ENCODE measurements at places on chromosomes 4 and X.

DNA sequence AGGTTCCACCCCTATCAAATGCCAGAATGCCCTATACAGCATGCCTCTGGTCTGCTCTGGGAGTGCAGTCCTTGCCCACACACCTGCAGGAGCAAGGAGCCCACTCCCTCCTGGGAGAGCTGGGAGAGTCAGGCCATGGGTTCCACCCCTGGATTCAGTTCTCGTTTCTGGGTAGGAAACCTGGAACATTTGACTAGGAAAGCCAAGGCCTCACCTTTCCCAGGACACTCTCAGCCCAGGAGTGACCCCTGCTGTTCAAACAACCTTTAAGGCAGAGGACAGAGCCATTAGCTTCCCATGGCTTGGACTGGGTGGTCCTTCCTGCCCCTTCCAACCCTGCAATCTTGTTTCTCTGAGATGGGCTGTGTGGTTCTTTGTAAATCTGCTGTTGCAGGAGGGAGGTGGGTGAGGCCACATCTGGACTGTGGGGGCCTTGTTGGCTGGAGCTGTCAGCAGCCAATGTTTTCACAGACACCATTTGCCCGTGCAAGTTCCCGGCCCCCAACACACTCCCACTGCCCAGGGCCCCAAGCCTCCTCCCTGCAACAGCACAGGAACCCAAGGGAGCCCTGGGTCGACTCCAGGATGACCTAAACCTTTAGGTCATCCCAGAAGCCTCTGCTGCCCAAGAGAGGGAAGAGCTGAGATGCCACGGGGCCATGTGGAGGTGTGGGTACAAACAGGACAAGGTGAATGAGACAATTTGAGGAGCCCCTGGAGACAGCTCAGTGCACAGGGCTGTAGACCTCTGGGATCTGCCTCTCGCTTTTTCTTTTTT is 104.4 kb downstream of the PJA1 start:
- DNase-seq = no peak

GRCh38 chrX:16240231-16240905 is 73.1 kb downstream of the MAGEB17 start:
- DNase-seq = no peak

- DNase-seq = no peak
Observed at GRCh38 chr4:25753239-25753638, 97.6 kb downstream of the SLC34A2 start.

DNA sequence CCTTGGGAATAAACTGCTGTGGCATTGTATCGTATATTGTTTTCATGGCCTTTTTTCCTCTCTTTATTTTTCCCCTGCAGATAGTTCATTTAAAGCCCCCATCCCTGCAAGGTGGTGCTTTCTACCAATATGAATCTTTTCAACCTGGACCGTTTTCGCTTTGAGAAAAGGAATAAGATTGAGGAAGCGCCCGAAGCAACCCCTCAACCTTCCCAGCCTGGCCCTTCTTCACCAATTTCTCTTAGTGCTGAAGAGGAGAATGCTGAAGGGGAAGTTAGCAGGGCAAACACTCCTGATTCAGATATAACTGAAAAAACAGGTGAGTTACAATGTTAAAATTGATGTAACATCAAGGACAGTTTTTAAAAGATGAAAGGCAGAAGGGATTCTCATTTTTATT is 601 bp downstream of the SMARCAD1 start:
- DNase-seq = no peak

GRCh38 chr4:163988865-163989264 is 494.4 kb downstream of the TMA16 start:
- DNase-seq = no peak

- DNase-seq = no peak
Observed at GRCh38 chrX:56268888-56269287, 36.7 kb downstream of the KLF8 start.

- DNase-seq = no peak
Observed at GRCh38 chr4:15158406-15159091, 156.3 kb downstream of the CPEB2 start.

DNA sequence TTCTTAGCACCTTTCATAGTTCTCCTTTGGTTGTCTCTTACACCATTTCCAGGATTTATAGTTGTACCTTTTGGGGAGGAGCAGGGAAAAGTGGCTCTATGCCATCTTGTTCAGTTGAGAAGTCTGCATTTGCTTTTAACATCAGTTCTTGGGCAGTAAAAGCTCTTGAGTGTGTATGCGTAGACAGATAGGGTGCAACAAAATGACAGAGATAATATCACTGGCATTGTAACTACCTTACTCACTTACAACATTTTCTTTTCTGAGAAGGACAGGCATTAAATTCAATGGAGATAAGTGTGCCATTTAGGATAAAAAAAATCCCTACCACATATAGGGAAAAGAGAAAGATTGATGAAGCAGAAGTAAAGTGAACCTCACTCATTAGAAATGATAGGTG is 38.9 kb downstream of the ADGRG4 start:
- DNase-seq = no peak

- DNase-seq = no peak
Observed at GRCh38 chrX:106959901-106960300, 39.7 kb downstream of the CLDN2 start.

- DNase-seq = no peak
Observed at GRCh38 chr4:95050980-95051701, 293.4 kb downstream of the BMPR1B start.

- no peak for DNase-seq
Observed at GRCh38 chr4:80254114-80254513, 12.3 kb upstream of the FGF5 start.

DNA sequence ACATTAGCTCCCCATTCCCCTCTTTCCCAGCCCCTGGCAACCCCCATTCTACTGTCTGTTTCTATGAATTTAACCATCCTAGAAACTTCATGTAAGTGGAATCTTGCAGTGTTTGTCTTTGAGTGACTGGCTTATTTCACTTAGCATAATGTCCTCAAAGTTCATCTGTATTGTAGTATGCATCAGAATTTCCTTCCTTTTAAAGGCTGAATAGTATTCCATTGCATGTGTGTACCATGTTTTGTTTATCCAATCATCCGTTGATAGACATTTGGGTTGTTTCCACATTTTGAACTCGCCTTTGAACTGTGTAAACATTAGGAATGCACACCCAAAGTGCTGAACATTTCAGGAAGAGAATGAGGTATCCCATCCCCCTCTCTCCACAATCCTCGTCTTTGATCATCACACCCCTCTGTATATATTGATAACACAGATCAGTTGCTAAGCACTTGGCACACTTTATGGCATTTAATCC is 56.4 kb upstream of the PLAC1 start:
- no peak for DNase-seq

DNA sequence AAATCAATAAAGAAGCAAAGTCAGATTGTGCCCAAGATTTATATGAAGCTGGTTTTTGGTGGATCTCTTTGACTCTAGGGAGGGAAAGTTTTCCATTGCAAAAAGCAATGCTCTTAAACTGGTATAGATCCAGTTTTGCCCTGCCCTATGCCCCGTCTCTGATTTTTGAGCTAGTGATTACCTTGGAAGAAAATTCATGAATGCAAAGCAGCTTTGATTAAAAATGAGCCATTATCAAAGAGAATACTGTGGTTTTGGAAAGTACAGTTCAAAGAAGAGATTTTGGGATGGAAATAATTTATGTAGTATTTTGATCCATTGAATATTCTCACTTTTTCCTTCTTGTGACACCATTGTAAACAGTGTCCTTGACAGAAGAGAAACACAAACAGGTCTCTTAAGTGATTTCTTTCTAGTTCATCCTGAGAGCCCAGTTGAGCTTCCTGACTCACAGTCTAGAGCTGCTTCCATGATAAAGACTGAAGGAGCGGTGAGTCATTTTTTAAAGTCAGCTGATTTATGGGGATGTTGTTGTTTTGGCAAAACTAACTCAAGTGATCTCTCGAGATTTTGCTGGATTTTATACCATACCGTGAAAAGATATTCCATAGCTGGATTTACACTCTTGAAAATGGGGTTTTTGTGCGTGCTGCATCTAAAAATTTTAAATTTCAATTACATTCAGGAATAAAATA is 76.7 kb downstream of the AFF1 start:
- no peak for DNase-seq

DNA sequence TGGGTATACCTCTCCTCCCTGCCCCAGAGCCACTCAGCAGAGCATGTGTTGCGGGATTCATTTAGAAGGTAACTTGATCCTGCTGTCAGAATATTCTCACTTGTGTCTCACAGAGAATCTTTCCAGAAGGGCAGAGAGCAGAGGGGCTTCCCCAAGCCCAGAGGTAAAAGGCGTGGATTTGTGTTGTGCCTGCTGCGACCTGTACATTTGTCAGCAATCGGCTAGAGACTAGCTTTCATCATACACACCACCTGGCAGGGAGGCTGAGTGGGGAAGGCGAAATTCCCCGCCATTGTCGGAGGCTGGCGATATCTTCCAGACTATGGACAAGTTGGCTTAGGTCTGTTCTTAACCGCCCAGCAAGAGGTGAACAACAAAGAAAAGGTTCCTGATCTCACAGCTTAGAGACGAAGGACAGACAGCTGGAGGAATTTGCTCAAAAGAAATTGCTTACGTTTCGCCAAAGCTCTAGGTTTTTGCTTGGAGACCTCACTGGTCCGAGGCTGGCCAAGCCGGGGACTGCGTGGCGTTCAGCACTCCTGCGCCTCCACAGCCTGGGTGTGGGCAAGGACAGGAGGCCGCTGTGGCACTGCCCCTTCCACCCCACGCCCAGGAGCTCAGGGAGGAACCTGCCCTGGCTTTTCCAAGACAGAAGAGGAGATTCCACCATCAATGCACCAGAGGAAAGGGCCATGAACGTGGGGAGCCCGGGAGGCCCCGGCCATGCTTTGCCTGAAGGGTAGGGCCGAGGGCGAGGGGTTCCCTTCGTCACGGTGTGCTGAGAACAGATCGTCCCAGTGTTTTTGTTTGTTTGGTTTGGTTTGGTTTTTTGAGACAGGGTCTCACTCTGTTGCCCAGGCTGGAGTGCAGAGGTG is 69.4 kb downstream of the DCTD start:
- DNase-seq = no peak

- DNase-seq = no peak
Observed at GRCh38 chrX:108127152-108127551, 35.6 kb downstream of the ATG4A start.

DNA sequence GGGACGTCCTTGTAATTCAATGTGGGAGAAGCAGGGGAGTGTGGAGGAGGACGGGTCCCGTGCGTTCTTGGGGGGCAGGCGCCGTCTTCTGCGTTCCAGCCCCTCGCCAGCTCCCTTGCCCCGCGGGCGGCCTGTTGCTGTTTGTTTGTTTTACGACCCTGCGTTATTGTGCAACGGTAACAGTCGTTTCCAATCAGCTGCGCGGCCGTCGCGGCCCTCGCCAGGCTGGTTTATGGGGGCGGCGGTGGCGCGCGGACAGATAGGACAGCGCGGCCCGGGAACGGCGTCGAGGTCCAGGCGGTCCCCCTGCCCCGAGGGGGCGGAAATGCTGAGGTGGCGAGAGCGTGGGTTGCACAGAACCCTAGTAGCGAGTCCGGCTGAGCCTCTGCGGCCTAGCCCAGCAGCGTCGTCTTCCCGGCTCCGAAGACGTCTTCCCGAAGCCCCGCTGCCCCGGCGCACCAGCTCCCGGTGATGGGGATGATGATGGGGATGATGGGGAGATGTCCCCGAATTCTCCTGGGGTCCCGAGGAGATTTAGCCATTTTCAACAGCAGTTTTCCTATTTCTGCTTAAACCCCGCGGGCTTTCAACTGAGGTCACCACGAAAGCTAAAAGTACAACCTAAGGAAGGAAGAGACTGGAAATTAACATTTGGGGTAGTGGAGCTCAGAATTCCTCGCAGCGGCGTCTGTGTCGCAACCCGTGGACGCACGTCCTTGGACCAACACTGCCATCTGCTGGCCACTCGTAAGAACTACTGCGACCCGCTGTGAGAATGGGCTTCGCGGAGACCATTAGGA is 4.8 kb downstream of the PDGFRA start:
- peak; percentile 79 for DNase-seq

- DNase-seq = no peak
Observed at GRCh38 chr4:94332983-94333590, 9.5 kb downstream of the HPGDS start.

GRCh38 chrX:73765776-73766430 is 202.9 kb downstream of the CHIC1 start:
- DNase-seq = no peak

GRCh38 chr4:25174674-25175073 is 14.4 kb upstream of the SEPSECS start:
- DNase-seq = no peak

- no peak for DNase-seq
Observed at GRCh38 chr4:10743357-10743756, 58.8 kb upstream of the CLNK start.

DNA sequence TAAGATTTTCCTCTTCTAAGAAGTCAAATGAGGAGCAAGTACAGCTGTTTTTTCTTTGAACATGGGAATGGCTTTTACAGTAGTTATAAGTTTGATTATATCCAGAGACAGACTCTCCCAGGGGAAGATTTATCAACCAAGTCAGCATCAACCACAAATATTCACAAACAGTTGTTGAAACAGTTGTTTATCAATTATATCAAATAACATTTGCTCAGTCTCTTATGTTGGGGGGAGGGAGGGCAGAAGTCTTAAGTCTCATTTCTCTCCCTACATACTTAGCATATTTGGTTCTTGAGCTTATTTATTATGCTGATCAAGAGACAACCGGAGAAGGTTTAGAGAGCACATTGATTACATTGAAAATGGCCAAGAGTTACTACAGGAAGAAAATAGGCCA is 110.1 kb downstream of the FBXO8 start:
- no peak for DNase-seq

GRCh38 chr4:139857021-139857420 is 191.4 kb downstream of the MGST2 start:
- no peak for DNase-seq

- DNase-seq = no peak
Observed at GRCh38 chr4:146368209-146368608, 153.5 kb downstream of the SLC10A7 start.

- no peak for DNase-seq
Observed at GRCh38 chr4:4555916-4556315, 14.1 kb upstream of the STX18 start.

DNA sequence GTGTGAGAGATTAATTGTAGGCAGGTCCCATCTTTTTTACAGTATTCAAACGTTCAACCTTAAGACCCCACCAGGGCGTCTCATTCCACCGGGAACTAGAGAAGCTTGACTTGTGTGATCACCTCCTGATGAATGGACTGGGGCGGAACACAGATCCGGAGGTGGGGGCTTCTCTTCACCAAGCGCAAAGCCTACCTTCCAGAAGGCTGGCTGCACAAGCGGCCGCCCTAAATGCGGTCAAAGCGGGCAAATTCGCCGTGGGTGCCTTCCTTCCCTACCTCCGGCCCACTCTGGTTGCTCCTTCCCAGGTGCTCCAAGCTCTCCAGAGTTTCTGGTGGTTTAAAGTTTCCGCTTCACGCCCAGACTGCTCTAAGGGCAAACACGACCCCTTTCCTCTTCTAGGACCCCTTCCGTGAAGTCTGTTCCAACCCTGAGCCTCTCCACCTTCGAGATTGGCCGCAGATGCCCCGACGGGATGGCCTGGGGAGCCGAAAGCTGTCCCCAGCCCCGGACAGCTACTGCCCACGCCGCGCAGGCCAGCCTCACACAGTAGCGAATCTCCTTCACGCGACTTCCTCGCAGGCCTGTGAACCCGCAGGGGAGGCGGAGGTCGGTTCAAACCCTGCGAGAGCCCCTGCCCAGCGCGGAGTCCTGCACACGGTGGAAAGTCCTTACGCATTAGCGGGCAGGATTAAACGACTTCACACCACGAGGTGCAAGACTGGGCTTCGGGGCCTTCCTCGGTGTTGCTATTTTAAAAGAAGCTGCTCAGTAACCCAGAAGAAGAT is 1.6 kb upstream of the WWC2 start:
- peak; percentile 40 for DNase-seq

- no peak for DNase-seq
Observed at GRCh38 chrX:39618178-39618577, 479.6 kb downstream of the BCOR start.
